Stimulated activated CD4-positive, alpha-beta T cell treated with anti-CD3 and anti-CD28 coated beads, Interleukin-15, amount 100 ng/mL, for 1 hour (primary cell): ENCODE measurements at places on chromosomes 16 and 17.

- no peak for DNase-seq
These were observed 167.0 kb downstream of the MRM1 start for GRCh38 chr17:36768394-36768793.

DNA sequence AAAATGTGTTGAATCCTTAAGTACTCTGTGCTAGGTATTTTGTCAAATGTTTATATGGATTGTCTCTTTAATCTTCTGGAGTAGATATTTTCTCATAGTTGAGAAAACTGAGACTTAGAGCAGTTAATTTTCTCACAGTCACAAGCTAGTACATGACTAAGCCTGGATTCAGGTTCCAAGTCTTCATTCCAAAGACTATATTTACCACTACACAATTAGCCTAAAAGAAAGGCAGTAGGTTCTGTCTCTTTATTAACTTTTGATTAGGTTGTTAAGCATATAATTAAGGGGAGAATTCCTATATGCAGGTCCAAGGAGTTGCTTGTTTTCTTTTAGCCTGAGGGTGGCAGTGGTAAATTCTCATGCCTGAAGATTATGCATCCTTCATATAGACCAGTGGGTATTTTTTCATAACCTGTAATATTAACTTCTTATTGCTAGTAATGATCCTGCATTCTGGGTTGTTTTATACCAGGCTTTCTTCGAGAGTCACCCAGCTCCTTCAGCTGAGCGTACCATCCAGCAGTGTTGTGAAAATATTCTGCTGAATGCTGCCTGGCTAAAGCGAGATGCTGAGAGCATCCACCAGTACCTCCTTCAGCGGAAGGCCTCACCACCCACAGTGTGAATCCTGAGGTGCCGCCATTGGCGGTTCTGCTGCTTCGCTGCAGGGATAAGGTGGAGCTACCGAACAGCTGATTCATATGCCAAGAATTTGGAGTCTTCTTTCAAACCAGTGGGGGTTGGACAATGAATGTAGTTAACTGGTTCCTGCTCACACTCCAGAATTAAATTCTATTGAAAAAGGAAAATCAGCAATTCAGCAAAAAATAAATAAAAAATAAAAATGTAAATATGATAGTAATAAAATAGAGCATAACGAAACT is 28.2 kb upstream of the KPNB1 start:
- no peak for DNase-seq

DNA sequence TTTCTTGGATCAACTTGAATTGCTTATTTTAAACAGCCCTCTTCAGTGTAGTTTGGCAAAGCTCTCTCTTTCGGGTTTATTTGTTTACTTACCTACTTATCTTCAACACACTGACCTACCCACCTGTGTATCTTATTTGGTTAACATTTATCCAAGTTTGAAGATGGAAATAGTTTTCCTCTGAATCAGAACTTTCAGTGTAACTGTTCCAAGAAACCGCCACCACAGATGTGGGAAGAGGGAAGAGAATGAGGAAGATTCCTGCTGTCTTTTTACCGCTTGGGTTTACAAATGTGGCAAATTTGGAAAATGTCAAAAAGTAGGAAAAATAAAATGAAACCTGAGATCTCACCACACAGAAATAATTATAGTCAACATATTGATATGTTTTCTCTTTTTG is 115.8 kb downstream of the MSI2 start:
- no peak for DNase-seq

DNA sequence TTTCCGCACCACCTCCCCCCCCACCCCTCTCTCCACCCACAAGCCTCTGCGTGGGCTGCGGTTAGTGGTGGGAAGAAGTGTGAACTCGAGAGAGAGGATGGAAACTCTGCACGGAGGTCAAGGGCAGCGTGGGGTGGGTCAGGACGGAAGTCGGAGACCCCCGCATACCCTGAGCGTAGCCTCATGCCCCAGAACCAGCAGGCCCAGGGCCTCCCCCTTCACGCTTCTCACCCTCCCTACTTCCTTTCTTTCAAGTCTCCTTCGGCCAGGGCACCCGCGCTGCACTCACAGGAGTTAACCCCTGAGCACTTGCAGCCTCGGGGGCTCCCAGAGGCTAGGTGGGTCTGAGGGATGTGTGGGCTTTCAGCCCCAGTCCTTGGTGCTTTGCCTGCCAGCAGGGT is 9.2 kb downstream of the TBKBP1 start:
- DNase-seq = no peak

DNA sequence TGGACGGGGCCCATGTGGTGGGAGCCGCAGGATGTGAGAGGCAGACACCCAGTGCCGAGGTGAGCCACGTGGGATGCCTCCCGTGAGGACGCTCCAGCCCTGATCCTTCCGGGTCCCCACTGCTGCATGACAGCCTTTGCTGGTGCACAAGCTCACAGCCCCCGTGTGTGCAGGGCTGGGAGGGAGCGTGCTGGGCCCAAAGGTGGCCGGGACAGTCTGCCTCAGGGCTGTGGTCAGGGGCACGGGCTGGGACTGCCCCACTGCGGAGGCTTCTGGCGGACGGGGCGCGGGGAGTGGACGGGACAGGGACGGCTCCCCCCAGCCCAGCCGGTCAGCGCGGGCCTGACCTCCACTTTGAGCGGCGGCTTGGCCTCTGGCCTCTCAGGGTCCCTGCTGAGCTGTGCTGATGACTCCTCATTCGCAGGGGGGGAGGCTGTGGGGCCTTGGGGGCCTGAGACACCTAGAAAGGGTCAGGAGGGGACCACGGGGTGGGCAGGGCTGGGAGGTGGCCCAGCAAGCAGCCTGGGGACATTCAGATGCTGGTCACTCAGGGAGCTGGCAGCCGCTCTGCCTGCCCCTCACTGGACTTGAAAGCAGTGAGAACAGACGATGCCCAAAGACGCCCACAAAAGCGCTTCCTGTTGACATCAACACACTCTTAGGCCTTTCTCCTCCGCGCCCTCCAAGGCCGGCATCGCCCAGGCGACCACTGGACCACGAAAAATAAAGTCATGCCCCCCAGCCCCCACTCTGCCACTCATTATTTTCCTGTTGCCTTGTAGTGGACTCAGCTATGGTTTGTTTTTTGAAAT is 9.3 kb upstream of the METRNL start:
- DNase-seq = no peak
